KG1 (cell line): ENCODE measurements at places on chromosomes 6 and 20.

DNA sequence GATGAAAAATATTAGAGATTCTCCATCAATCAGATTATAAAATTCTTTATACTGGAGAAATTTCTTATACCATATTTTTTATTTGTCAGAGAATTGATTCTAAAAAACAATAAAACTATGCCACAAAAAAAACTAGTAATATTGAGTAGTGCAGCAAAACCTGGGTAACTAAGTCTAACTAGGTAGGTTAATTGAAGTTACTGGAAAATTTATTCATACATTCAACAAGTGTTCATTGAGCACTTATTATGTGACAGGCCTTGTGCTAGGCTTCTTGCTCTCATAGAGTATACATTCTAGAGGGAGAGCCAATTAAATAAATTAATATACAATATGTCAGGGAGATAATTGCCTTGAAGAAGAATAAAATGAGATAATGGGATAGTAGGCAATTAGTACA is 189.4 kb downstream of the EYA4 start:
- no peak for DNase-seq

- DNase-seq = no peak
Measured at GRCh38 chr6:16333580-16333979, 95.2 kb downstream of the GMPR start.

GRCh38 chr6:90993770-90994169 is 406.9 kb upstream of the MAP3K7 start:
- DNase-seq = no peak

DNA sequence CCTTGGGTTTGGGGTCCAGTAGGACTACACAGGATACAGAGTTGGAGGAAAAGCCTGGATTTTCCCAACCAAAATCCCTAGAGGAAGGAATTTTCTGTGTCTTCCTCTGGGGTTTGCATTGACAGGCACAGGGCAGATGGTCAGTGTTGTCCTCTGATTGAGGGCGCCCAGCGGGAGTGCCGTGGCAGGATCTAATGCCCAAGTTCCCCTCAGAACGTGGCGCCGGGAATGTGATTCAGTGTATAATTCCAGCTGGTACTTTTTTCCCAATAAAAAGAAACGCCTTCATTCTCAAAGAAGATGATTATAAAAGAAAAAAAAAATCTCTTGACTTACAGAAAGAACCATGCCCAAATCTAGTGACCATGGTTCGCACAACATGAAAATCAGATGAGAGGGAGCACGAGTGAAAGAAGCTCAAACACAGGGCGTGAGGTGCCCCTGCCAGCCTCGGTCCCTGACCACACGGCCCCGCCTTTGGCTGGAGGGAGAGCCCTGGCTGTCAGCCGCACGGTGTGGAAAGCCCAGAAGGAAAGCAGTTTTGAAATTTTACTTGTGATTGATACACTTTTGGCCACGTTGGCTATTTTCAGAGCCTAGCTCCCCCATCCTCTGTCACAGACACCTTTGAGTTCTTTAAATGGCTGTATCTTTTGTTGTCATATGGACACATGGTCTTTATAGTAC is 31.6 kb downstream of the VEGFA start:
- DNase-seq = no peak

DNA sequence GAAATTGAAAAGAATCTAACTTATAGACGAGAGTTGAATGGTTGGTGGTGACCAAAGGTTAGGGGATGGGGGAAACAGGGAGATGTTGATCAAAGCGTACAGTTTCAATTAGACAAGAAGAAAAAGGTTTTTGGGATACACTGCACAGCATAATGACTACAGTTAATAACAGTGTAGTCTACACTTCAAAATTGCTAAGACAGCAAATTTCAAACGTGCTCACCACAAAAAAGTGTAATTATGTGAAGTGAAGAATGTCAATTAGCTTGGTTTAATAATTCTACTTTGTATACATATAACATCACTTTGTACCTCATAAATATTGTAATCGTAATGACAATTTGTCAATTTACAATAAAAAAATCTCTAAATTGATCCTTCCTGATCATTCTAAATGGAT is 267.5 kb downstream of the RNGTT start:
- DNase-seq = no peak

- no peak for DNase-seq
Measured at GRCh38 chr6:168866534-168866933, 387.1 kb downstream of the THBS2 start.

- no peak for DNase-seq
Measured at GRCh38 chr6:1363298-1363697, 26.1 kb upstream of the FOXF2 start.

DNA sequence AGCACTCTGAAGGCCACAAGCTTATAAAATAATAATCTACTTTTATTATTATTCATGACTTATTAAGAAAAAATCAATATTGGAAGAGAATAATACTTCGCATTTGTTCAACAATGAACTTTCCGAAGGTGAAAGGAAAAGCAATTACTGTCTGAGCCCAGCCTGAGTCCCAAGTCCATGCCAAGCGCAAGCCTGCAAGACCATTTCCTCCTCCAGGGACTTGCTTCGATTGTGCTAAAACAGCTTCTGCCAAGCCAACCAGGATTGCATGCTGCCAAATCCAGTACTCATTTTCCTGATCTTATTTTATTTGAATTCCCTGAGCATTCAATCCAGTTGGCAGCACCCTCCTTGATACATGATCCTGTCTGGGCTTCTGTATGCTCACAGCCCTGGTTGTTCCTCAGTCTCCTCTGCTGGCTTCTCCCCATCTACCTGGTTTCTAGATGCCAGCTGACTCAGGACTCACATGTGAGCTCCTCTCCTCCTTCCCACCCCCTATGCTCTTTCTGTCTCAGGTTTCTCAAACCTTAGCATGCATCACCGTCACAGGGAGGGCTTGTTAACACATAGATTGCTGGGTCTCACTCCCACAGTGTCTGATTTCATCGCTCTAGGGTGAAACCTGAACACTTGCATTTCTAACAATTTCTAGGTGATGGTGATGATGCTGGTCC is 55.9 kb upstream of the PSMF1 start:
- DNase-seq = no peak

- no peak for DNase-seq
Measured at GRCh38 chr6:39441986-39442385, 119.5 kb upstream of the KCNK16 start.

DNA sequence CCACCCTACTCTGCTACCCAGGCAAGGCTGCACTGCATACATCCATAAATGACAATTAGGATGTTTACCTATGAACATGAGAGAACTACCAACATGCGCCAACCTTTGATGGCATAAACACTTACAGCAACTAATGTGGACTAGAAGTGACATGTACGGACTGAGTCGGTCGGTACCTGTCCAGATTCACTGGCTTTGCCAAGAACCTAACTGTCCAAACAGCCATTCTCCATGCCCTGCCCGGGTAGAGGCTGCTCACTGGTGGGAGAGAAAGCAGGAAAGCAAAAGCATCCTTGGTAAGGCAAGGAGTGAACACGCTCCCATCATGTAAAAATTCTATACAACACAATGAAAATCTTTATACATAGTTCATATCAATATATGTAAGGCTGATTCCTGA is 30.0 kb downstream of the SYNDIG1 start:
- DNase-seq = no peak

DNA sequence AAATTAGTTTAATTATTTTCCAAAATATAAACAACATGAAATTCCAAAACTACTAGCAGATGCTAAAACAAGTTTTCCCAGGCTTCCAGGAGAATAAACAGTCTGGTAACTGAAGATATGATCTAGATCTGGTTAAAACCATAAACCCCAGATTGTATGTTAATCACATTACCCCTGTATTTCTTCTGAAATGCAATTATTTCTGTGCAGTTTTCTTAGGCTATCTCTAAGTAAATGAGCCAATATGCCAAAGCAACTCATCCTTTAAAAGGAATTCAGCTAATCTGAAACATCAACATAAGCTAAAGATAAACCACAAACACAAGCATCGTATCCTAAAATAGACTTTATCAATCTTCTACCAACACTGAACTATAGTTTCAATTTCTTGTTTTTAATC is 44.6 kb upstream of the SENP6 start:
- no peak for DNase-seq

- no peak for DNase-seq
Measured at GRCh38 chr6:88383183-88383582, 217.0 kb upstream of the CNR1 start.

GRCh38 chr6:27864906-27865849 is 47.0 kb downstream of the OR2B2 start:
- DNase-seq = peak; percentile 96
